Thymus (tissue), 14 donors: ENCODE measurements at places on chromosomes 7 and 10. TPM values are rescaled to one million over a fixed set of nuclear protein-coding genes. Genes with fewer than 3 reads are reported as not detected.

DNA sequence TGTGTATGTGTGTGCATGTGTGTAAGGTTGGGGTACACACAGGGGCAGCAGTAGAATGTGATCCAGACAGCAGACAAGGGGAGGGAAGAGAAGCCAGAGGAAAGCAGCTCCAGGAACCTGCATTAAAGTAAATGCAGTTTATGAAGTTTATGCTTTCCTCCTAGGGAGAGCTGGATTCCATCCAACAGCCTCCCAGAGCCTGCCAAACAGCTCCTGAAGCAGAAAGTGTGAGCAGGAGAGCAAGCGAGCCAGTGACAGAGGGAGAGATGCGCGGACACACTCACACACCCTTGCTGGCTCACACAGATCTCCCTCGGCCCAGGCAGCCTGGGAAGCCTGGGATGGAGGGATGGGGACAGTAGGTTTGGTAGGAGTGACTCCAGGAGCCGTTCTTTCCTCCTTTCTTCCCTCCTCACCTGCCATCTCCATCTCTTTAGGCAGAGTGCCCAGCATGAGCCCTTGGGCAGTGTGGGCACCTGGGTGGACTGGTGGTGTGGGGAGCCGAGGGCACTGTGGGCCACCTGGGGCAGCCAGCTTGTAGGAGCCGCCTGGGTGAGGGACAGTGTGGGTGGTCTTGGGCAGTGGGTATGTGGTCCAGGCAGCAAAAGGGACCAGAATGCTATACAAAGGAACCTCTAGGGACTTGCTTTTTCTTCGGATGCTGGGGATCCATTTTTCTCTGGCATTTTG lies 46.1 kb downstream of the PAX2 start:
- H3K36me3 ChIP-seq = no peaks in the 10 kb centered on the region
- H3K4me1 ChIP-seq = no peaks in the 10 kb centered on the region
- H3K27ac ChIP-seq = no peak overlapping the region
- DNase-seq = no peak
- H3K27me3 ChIP-seq = peaks cover 68% of the 10 kb centered on the region

DNA sequence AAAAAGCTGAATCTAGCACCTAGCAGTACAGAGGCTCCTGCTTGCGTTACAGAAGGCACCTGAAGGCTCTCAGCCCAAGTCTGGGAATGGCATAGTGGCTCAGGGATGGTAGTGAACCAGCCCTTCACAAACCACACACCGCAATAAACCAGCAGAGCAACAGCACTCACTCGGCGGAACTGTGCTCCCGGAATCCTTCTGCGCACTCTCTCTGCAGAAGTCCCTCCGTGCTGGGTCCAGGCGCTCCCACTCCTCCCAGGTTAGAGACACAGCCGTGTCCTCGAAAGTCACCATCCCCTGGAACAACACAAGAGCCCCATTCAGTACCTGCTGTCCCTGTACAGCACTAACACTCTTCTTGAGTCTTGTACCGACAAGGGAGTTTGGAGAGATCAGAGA lies 1.5 kb downstream of the ZNF394 start:
- H3K27me3 ChIP-seq = no peaks in the 10 kb centered on the region
- peaks cover 37% of the 10 kb centered on the region for H3K36me3 ChIP-seq
- DNase-seq = no peak
- no peak overlapping the region for H3K27ac ChIP-seq
- H3K4me1 ChIP-seq = peaks cover 21% of the 10 kb centered on the region

DNA sequence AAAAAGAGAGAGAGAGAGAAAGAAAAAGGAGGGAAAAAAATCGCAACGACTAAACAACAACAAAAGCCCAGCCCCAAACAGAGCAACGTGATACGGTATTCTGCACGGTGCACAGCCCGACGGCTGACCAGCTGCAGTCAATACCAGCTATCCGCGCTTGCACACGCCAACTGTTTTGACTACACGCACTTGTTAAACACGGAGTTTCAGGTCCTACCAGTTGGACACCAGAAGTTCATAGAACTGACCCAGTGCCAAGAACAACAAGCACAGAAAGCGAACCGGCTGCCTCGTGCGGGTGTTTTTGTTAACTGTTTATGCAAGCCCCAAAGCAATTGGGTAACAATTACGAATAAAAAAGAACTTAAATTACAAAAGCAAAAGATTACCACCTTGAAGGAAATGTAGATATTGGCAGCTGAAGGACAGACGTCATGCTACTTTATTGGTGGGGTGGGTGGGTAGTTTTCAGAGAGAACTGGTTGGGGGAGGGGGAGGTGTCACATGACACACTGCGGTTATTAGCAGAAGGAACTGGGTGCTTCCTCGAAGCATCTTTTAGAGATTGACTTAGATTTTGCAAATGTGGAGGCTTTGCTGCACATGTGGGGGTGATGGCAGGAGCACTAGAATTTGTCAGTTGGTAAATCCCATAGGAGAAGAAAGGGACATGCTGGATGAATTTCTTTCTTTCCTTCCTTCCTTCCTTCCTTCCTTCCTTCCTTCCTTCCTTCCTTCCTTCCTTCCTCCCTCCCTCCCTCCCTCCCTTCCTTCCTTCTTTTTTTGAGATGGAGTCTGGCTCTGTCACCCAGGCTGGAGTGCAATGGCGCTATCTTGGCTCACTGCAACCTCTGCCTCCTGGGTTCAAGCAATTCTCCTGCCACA lies 110.6 kb upstream of the EFCAB10 start:
- peak; percentile 62 for DNase-seq
- H3K27me3 ChIP-seq = no peaks in the 10 kb centered on the region
- H3K36me3 ChIP-seq = no peaks in the 10 kb centered on the region
- peaks cover 25% of the 10 kb centered on the region for H3K4me1 ChIP-seq
- peak overlapping the region; percentile 73 for H3K4me3 ChIP-seq
- peak overlapping the region; percentile 88 for H3K27ac ChIP-seq

DNA sequence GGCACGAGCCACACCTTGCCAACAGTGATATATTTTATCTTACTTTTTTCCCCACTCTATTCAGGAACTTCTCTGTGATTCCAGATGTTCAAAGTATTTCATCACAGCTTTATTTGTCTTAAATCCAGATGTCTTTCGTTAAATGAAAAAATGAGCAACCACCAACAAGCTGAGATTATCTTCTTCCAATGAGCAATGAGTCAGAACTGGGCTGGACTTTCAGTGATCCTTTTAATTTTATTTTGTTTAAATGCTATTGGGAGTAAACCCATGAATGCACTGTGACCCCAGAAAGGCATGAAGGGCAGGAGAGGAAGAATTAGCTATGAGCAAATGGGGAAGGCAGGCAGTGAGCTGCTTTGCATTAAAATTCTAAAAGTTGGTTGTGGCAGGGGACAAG lies 77.6 kb upstream of the IMMP2L start:
- H3K27ac ChIP-seq = no peak overlapping the region
- no peak for DNase-seq
- H3K4me1 ChIP-seq = no peaks in the 10 kb centered on the region
- no peaks in the 10 kb centered on the region for H3K27me3 ChIP-seq
- H3K4me3 ChIP-seq = no peak overlapping the region
- H3K36me3 ChIP-seq = no peaks in the 10 kb centered on the region

DNA sequence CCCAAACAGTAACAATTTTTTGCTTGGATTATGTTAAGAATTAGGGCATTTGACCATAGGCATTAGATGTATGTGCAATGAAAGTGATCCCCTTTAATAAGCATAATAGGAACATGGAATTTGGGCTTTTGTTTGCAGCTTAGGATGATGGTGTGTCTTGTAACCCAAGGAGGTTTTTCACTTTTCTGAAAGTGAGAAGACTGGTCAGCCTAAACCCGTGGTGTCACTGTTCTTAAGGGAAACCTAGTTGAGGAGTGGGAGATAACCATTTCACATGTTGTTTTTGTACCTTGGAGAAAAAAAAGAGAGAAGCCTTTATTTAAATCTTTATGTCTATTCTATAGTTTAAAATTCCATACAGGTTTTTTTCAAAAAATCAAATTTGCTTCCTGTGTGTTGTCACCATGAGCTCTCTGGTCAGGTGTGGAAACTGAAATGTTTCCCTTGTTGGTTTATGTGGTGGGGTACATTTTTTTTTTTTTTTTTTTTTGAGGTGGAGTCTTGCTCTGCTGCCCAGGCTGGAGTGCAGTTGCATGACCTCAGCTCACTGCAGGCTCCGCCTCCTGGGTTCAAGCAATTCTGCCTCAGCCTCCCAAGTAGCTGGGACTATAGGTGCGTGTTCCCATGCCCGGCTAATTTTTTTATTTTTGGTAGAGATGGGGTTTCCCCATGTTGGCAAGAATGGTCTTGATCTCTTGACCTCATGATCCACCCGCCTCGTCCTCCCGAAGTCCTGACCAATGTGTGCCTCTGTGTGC lies 7.7 kb downstream of the CCM2 start:
- H3K4me3 ChIP-seq = no peak overlapping the region
- no peak for DNase-seq
- no peaks in the 10 kb centered on the region for H3K27me3 ChIP-seq
- peaks cover 16% of the 10 kb centered on the region for H3K4me1 ChIP-seq
- no peak overlapping the region for H3K27ac ChIP-seq
- H3K36me3 ChIP-seq = peaks cover 18% of the 10 kb centered on the region

- H3K36me3 ChIP-seq = peaks cover 14% of the 10 kb centered on the region
- H3K4me3 ChIP-seq = peak overlapping the region; percentile 64
- no peaks in the 10 kb centered on the region for H3K27me3 ChIP-seq
- no peak for DNase-seq
Observed at GRCh38 chr7:159145490-159145855, 806 bp upstream of the VIPR2 start.

GRCh38 chr7:50166997-50167965 lies 74.2 kb upstream of the ZPBP start:
- H3K4me3 ChIP-seq = no peak overlapping the region
- peaks cover 25% of the 10 kb centered on the region for H3K4me1 ChIP-seq
- H3K27me3 ChIP-seq = no peaks in the 10 kb centered on the region
- peak; percentile 55 for DNase-seq

DNA sequence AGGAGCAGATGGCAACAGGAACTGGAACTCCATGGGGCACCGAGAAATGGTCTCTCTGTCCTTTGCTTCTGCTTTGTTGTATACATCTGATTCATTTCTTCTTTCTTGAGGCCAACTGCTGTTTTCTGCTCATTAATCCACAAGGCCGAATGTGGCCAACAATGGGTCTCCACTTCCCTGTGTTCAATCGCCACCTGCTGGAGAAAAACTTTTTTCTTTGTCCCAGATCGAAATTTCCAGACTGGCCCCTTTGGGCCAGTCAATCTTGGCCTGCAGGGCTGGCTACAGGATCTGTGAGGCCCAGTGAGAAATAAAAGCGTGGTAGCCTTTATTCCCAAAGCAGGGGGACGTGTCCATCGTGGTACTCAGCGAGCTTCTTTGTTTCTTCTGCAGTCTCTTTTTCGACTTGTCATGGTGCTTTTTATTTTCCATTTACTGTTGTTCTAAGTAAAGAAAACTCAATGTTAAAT lies 58.8 kb downstream of the PARP12 start:
- H3K4me3 ChIP-seq = no peak overlapping the region
- peak; percentile 23 for DNase-seq
- no peak overlapping the region for H3K27ac ChIP-seq
- no peaks in the 10 kb centered on the region for H3K4me1 ChIP-seq
- no peaks in the 10 kb centered on the region for H3K27me3 ChIP-seq

GRCh38 chr7:22269963-22270362 lies 87.0 kb downstream of the RAPGEF5 start:
- H3K4me1 ChIP-seq = peaks cover 21% of the 10 kb centered on the region
- no peaks in the 10 kb centered on the region for H3K27me3 ChIP-seq
- H3K4me3 ChIP-seq = no peak overlapping the region

- no peaks in the 10 kb centered on the region for H3K27me3 ChIP-seq
Observed at GRCh38 chr7:159109653-159110035, 35.0 kb downstream of the VIPR2 start.

Gene GHITM
- 131 TPM for total RNA-seq

Gene ANXA8
- total RNA-seq = 6.9 TPM
